EL (cell line): ENCODE measurements at places on chromosomes 2 and 18.

GRCh38 chr2:60549928-60550177 is 3.6 kb downstream of the BCL11A start:
- DNase-seq, result no peak

GRCh38 chr2:135225781-135226180 is 173.7 kb downstream of the RAB3GAP1 start:
- no peak for DNase-seq

DNA sequence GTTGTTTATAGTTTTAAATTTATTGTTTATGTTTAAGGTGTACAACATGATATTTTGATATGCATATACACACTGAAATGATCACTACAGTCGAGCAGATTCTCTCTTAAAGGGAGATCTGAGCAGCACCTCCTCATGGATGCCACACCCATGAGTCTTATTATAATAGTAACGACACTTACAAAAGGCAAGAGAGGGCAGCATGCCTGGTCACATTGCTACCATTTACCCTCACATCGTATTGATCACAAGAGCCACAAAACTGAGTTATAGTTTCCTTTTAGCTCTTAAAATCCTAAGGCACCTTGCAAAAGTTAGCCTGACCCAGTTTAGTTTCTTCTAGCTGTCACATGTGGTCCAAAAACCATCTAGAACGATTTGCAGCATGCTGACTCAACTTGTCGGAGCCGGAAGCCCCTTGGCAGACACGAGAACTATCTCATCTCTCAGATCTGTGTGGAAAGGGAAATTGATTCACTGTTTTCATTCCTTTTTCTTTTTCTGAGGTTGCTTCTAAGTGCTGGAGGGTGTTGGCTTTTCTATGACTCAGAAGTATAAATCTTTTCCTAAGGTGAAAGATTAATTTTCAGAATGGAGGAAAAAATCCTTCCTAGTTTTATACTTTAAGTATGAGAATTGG is 85.3 kb downstream of the CDC42EP3 start:
- DNase-seq, result peak; percentile 94

- DNase-seq, result no peak
Observed at GRCh38 chr2:54062401-54062800, 53.0 kb upstream of the ACYP2 start.

DNA sequence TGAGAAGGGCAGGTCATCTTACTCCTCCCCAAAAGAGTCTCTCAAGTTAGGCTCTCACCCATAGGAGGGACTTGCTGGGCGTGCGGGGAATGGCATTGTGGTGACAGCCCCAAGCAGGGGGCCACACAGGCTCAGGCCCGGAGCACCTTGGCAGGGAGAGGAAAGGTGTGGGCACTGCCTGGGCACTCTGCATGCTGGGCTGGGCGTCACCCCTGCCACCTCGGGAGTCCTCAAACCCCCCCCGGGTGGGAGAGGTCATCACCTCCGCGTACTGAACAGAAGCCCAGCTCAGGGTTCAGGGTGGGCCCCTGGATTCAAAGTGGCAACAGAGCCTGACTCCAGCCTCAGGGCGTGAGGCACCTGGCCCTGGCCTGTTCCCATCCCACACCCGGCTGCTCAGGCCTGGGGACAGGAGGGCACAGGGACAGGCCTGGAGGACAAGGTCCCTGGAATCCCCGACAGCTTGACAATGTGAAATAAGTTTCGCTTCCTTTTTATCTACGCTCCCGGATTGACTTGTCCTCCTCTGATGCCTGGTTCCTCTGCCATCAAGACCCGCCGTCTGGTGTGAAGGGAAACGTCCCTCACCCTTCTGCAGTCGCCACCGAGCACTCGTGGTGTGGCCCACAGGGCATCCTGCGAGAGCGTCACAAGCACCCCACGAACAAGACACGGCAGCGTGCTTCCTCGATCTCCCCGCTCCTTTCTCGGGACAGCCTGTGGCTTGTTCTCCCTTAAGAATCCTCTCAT is 97.8 kb downstream of the HDAC4 start:
- no peak for DNase-seq

DNA sequence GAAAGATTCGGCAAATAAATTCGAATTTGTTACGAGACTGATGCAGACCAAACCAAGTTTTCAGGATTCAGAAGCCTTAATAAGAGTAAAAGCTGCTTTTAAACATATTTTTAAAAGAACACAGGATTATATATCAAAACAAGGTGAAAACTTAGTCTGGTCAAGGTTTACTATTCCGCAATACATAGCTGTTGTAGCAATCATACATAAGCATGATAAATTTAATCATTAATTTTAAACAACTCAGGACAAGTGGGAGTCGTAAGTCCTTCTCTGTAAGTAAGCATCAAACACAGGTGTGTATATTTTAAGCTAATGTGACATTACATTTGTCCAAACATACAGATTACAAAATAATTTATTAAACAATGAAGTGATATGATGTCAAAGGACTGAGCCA is 57.7 kb downstream of the PUM2 start:
- no peak for DNase-seq

DNA sequence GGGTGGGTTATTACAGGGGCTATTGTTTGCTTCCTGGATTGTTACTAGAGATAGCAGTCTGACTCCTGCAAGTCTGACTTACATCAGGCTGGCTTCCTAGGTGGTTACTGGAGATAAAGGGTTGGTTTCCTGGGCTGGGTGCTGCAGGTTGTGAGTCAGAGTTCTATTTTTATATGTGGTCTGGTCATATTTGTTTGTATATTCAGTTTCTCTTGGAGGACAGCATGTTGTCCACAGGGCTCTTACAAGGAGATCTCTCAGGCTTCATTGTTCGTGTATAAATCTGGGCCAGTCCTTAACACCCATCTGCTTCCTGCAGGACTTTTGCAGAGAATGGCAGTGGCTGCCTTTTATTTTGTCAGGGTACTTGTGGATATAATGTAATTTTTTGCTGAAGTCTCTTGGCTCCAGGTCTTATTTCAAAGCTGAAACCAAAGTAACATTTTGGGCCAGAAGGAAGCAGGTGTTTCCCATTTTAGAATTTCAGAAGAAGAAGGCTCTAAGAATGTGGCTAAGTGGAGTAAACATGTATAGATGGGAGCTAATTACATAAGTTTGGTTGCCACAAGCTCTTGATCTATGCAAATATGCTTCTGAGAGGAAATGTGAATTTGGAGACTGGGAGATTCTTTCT is 65.9 kb upstream of the SLC16A14 start:
- peak; percentile 61 for DNase-seq

- DNase-seq, result no peak
Observed at GRCh38 chr18:75249672-75250470, 39.3 kb downstream of the TSHZ1 start.

GRCh38 chr2:144240656-144241339 is 279.1 kb downstream of the ZEB2 start:
- no peak for DNase-seq

DNA sequence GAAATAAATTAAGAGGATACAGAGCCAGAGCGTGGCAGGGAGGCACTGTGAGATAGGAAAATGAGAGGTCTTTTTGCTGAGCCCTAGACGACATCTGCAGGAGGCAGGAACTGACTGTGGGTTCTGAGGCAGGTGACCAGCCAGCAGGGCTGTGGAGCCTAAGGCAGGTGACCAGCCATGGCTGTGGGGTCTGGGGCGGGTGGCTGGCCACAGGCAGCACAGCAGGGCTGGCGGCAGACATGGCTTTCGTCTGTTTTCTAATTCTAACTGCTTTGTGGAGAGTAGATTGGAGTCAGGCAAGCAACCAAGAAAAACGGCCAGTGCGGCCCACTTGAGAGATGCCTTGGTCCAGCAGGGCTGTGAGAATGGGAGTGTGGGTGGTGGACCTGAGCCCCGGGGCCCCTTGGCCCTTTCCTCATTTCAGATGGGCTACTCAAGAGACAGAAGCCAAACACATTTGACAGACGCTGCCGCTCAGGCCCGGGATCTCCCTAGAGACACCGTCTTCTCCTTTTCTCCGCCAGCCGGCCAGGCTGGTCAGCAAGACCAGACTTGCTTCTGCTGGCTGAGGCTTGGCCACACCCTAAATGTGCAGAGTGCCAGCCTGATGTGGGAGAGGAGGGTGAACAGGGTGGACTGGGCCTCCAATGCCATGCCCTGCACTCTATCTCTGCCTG is 19.7 kb upstream of the GNAL start:
- DNase-seq, result no peak

GRCh38 chr18:73060666-73061288 is 193.0 kb upstream of the NETO1 start:
- peak; percentile 41 for DNase-seq

GRCh38 chr2:68925295-68925896 is 27.3 kb downstream of the GKN2 start:
- DNase-seq, result peak; percentile 57

- DNase-seq, result peak; percentile 75
Observed at GRCh38 chr2:109419960-109420370, 193.8 kb downstream of the SEPTIN10 start.

GRCh38 chr18:26403491-26403890 is 144.9 kb downstream of the KCTD1 start:
- DNase-seq, result no peak

- peak; percentile 3 for DNase-seq
Observed at GRCh38 chr2:79660557-79660956, 147.7 kb downstream of the CTNNA2 start.

GRCh38 chr2:55111570-55112228 is 61.4 kb upstream of the RTN4 start:
- peak; percentile 97 for DNase-seq

GRCh38 chr2:6986912-6987361 is 69.7 kb downstream of the RNF144A start:
- DNase-seq, result no peak

GRCh38 chr18:21112543-21113105 is 1.0 kb upstream of the ROCK1 start:
- DNase-seq, result peak; percentile 11

DNA sequence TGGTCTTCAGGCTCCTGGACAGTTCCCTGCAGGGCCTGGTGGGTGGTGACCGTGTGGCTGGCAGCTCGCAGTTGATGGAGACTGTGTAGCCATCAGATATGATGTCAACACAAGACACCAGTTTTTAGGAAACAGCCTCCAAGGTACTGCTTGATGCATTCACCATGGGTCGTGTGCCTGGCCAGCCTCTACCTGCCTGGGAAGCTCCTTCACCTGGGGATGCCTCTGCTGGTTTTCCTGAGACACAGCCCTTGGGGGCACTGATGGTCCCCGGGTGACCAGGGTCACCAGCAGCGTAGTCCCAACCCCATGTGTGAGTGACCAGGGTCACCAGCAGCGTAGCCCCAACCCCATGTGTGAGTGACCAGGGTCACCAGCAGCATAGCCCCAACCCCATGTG is 33.6 kb upstream of the KCNG2 start:
- no peak for DNase-seq

DNA sequence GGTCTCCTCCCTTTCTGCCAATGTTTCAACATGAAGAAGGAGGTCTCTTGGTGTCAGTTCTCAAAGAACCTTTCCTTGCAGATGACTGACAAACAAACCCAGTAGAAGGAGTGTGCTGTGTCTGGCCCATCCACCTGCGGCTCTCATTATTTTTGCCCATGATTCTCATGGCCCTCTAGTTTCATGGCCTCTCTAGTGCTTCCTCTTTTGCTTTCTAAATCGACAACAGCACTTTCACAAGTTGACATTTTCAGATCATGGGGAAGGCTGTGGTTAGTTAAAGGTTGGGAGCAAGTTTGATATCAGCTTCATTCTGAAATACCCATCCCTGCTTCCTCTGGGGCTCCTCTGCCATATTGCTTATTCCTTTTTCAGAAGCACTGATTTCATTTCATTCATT is 805.2 kb downstream of the SLC4A3 start:
- no peak for DNase-seq

DNA sequence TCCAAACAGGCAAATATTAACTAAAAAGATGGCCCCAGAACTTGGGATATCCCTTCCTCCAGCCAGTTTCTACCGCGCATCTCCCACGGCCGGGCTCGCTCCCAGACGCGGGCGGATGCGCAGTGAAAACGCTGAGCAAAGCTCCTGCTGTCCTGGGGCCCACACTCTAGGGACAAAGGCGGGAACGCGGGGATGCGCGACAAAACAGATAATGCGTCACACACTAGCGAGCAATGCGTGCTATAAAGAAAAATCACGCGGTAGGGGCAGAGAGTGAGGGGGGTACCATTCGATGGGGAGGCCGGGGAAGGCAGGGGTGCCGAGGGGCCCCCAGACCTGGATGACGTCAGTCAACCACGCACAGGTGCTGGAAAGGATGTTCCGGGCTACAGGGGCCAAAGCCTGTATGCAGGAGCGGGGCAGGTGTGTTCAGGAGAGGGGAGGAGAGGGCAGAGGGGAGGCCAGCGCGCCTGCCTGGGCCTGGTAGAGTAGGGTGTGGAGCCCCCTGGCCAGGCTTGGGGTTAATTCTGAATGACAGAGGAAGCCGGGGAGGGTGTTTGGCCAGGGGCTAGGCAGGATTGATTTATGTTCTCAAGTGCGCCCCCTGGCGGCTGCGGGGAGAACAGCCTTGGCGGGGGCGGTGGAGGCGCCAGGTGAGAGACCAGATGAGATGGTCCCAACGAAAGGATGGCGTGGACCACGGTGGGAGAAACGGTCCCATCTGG is 14.9 kb upstream of the ITM2C start:
- DNase-seq, result peak; percentile 36

- peak; percentile 40 for DNase-seq
Observed at GRCh38 chr2:218406949-218407618, 7.4 kb downstream of the CTDSP1 start.

DNA sequence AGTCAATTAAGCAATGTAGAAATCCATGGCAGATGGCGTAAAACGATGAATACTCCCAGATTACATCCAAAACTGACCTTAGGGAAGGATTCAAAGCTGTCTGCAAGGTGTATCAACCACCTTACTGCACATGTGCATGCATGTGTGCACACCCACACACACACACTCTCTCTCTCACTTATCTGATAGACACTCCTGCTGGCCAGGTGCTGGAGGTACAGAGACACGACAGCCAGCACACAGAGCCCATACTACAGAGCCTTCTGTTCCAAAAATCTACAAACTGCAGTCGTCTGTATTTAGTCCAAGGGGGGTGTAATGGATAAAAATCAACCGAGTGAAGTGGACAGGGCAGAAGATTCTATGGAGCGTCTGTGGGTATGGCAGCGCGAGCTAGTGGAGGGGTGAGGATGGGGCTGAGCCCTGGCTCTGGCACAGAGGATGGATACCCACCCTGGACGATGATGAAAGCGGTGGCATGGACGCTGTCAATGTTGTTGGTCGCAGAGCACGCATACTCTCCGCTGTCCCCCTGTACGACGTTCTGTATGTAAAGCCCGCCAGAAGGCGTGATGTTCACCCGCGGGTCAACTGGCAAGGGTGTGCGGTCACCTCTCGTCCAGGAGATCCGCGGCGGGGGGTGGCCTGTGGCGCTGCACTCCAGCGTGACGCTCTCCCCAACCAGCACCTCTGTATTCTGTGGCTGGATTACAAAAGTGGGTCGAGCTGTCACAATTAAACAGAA is 78.4 kb downstream of the PXDN start:
- DNase-seq, result no peak

GRCh38 chr2:131493199-131493968 is 1.2 kb upstream of the MZT2A start:
- DNase-seq, result peak; percentile 4

GRCh38 chr18:12840382-12840781 is 43.7 kb downstream of the PTPN2 start:
- no peak for DNase-seq

- no peak for DNase-seq
Observed at GRCh38 chr2:101534149-101534611, 59.3 kb upstream of the RFX8 start.
